ENCODE measurements at places on chromosomes 7 and 10.

DNA sequence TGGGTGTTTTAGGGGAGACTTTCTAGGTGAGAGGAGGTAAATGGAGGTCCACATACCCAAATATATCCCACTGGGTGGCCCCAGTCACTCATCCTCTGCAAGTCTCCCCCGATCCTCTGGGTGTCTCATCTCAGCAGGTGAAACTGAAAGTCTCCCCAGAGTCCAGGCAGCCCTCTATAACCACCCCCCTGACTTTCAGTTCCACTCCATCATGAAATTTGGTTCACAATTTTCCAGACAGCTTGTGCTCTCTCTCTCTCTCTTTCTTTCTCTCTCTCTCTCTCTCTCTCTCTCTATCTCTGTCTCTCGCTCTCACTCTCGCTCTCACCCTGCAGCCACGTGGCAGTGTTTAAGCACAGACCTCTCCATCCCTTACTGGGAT lies 56.7 kb upstream of the ELN start:
- no peak for DNase-seq

GRCh38 chr7:36207451-36208291 lies 54.6 kb downstream of the EEPD1 start:
- DNase-seq = no peak

- DNase-seq = no peak
These were observed 14.8 kb downstream of the ACSM6 start for GRCh38 chr10:95208702-95209391.

DNA sequence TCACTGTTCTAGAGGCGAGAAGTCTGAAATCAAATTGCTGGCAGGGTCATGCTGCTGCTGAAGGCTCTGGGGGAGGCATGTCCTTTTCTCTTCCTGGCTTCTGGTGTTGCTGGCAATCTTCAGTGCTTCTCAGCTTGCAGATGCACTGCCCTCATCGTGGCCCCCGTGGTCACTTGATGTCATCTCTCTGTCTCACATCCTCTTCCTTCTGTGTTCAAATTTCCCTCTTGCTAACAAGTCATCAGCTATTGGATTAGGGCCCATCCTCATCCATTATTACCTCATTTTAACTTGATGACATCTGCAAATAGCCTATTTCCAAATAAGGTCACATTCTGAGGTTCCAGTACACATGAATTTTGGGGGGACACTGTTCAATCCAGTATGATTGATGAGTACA lies 36.6 kb upstream of the SRGN start:
- DNase-seq = peak; percentile 48

DNA sequence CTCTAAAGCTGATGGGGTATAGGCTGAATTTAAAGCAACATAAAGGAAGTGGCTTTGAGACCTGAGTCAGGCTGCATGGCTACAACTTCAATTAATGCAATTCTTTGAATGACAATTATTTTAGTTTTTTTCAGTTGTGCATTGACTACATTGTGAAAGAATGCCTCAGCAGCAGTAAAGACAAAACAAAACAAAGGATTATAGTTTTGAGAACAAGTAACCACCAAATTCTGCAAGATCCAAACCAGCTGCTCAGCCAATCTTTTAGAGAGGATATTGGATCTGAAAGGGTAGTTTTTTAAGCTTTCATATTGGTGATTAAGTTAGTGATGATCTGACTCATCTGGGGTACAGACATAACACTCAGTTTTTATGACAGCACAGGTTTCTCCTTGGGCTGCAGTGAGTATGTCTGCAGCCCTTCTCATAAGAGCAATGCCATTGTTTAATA lies 40.6 kb upstream of the ABCA13 start:
- no peak for DNase-seq

DNA sequence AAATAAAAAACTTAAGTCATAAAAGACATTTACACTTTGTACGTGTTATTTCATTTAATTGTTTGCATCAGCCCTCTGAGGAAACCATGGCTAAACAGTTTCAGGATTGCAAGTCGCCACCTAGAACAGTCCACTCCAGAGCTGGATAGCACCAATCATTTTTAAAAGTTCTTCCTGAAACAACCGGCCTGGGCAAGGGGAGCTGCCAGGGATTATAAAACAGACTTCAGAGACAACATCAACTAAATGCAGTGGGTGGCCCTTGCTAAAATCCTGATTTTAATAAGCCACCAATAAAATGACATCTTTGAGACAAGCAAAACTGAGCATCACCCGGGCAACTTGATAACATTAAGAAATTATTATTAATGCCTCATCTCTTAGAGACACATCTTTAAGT lies 13.5 kb downstream of the DLG5 start:
- DNase-seq = no peak

DNA sequence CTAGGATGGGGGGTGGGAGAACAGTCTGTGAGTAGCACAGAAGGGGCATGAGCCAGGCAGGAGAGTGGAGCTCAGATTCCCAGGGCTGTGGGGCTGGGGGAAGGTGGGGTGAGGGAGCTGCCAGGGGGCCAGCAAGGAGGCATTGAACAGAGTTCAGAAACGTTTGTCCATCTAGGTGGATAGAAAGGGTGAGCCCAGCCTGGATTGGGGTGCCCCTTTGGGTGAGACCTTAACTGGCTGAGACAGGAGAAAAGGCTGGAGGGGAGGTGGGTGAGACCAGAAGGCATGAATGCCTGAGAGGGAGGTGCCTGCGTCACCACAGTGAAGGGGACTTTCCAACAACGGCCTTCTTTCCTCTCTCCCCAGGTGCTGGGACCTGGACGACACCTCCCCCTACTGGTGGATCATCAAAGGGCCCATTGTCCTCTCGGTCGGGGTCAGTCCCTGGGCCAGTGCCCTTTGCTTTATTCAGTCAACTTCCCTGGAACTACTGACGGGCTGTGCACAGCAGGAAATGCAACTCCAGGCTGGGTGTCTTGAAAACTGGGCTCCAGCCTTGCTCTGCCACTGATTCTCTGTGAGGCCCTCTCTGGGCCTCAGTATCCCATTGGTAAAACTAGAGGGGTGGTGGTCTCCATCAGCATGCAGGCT lies 11.0 kb downstream of the GHRHR start:
- DNase-seq = peak; percentile 67

DNA sequence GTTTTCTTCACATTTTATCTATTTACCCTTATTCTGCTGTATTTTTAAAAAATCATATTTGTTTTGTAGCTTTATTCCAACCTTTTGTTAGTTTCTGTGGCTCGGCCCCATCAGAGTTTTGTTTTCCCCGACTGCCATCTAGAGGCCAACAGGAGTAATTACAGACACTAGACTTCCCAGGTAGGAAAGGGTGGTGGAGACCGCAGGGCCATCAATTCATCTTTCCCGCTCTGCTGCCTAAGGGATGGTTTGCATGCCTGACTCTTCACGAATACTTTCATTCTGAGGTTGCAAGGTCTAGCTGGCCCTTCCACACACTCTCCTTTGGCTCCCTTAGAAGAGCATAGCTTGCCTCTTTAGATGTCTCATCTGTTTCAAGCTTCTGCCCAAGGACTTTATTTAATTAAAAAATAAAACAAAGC lies 38.3 kb downstream of the LYZL2 start:
- DNase-seq = peak; percentile 39

- DNase-seq = no peak
These were observed 266.2 kb downstream of the SLC25A13 start for GRCh38 chr7:96055717-96056116.

DNA sequence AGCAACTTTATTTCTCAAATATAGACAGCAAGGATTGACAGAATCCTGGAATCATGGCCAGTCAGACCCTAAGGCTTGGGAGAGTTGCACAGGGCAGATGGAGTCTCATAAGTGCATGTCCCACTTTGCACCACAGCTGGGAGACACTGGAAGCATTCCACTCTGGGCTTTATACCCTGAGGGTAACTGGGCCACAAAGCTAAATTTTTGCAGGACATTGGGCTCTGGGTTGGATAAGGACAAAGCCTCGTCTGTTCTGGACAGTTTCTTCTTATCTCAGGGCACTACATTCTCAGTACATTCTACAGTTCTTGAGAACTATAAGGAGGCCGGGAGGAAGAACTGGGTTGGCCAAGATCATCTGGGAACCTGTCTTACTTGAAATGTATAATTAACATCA lies 158.3 kb upstream of the IGFBP3 start:
- no peak for DNase-seq

DNA sequence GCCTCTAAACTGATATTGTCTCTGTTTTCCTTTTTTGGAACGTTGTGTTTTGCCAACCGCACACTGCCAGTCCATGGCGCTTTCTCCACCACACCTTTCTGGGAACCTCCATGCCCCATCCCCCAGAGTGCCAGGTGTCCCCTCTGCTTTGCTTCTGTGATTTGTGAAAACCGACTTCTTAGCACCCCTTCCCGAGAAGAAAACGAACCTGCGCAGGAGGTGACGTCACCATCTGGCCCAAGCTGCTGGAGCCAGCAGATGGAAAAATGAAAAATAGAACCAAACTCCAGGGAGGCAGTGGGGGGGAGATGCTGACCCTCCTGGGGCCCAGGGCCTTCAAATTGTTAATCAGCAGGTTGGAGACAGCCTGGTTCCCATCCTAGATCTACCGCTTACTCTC lies 103.8 kb downstream of the HTR5A start:
- DNase-seq = no peak

- DNase-seq = no peak
These were observed 34.2 kb downstream of the ACTA2 start for GRCh38 chr10:88918191-88918905.

DNA sequence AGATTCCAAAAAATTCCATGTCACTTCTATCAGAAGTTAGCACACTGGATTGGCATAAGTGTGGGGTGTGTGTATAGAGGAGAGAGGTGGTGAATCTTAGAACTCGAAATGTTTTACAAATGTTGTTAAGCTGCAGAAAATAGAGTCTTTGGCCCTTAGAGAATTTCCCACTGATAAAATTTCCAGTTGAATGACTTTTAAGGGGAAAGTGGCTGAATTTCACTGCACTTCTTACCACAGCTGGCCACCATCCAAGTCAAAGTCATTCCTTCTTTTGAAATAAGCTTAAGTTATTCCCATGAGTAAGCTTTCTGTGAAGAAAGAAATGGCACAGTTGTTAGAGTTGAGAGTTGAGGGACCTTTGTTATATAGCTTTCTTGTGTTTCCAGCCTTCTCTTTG lies 13.9 kb downstream of the VCL start:
- DNase-seq = no peak

- DNase-seq = no peak
These were observed 51.8 kb downstream of the GALNT11 start for GRCh38 chr7:152076940-152077933.

DNA sequence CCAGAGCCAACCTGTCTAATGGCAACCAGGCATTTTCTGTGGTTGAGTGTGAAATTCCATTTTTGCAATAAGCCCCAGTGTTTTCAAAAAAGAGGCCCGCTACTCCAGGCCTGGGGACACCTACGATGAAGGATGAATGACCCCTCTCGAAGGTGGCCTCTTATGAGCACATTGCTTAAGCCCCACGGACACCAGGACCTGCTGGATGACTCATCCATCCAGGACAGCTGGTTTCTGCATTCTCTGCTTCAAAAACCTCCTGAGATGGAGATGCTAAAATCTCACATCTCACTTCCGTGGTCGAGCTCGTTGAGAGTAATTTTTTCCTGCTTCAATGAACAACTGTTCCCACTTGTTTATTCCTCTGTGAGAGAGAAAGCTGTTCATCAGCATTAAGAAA lies 150.2 kb upstream of the FZD8 start:
- no peak for DNase-seq

- DNase-seq = no peak
These were observed 203.3 kb upstream of the HGF start for GRCh38 chr7:81973117-81973516.

- DNase-seq = no peak
These were observed 11.6 kb downstream of the NAMPT start for GRCh38 chr7:106273009-106273668.

- no peak for DNase-seq
These were observed 74.1 kb downstream of the DNAH11 start for GRCh38 chr7:21616796-21617436.

- no peak for DNase-seq
These were observed 19.5 kb upstream of the PTER start for GRCh38 chr10:16417341-16417740.

DNA sequence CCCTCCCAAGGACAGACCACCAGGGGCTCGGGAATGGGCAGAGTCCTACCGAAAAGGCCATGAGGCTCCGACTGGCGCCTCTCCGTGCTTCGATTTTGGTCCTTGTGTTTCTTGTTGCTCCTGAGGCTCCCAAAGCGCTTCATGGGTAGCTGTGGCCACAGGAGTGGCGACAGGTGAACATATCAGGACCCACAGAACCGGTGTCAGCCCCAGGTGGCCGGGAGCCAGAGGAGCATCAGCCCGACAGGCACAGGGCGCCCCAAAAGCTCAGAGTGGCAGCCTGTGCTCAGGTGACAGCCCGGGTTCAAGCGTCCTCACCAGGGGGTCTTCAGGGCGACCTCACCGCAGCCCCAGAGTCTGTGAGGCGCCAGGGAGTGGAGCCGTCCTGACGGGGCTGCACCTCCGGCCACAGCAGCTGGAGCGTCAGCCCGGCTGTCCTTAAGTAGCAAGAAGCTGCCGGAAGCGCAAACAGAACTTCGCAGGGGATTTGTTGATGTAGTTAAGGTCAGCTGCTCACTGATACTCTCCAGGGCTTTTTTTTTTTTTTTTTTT lies 141.0 kb downstream of the PRKAG2 start:
- no peak for DNase-seq

DNA sequence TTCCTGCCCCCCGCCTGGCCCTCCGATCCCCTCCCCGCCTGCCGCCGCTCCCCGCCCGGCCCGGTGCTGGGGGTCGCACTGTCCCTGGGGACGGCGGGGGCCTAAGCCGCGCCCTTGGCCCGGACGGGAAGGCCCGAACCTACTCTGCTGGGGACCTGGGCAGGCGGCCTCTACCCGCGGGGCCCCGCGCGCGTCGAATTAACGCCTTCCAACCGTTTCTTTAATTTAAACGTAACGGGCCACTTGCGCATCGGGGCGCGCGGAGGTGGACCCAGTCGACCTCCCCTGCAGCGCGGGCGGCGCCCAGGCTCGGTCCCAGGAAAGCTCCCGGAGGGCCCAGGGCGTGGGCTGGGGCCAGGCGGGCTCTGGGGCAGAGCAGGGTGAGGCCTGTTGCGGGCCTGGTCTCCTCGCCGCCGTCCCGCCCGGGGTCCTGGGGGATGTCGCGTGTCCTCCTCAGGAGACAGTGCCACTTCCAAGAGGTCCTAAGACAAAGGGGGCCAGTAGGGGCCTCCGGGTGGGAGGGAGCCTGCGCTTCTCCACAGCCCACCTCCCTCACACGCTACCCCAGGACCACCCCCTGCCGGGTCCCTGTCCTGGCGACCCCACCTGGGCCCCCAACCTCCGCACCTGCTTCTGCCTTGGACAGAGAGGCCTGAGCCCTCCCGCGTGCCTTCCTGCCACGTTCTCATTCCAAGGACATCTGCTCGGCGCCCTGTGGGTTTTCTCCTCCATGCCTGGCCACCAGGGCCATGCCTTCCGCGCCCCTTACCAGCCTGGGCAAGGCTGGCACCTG lies 658 bp upstream of the PTPRN2 start:
- DNase-seq = no peak
